ENCODE measurements at places on chromosomes 5 and 9. TPM values are rescaled to one million over a fixed set of nuclear protein-coding genes. Genes with fewer than 3 reads are reported as not detected.

DNA sequence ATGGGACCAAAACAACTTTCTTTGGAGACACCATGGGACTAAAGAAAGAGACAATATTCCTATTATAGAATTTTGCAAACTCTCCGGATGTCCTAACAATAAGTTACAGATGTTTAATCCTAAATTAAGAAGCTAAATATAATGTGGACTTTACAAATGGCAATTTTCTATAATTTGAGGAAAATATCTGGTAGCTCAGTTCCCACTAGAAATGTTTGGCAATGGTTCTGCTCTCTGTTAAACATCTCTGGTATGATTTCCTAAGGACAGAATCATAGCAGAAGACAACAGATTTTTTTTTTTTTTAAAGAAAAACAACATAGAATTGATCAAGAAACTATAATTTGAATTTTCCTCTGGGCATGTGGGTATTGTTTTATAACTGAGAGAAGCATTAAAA is 232.8 kb downstream of the ENC1 start:
- no peak for DNase-seq

DNA sequence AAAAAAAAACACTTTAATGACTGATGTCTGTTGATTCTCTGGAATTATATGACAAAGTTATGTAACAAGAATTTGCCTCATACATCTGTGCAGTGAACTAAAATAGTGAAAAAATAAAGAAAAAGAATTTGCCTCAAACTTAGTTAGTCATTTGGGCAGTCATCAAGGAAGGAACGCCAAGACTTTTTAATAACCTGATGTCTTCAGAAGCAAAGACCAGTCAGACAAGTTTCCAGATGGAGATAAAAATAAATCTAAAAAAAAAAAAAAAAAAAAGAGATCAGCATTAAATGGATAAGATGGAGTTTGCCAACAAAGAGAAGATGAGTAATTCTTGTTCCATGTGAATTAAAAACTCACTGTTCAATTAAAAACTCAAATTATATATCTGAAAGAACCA is 52.3 kb upstream of the JMY start:
- no peak for DNase-seq

- no peak for DNase-seq
Measured at GRCh38 chr5:16521521-16522483, 56.2 kb upstream of the ZNF622 start.

GRCh38 chr5:126641387-126641786 is 40.6 kb downstream of the PHAX start:
- no peak for DNase-seq

Gene SPINK5
- total RNA-seq = not detected

Gene FBN2
- total RNA-seq = 7.6 TPM

Gene THG1L
- total RNA-seq = 10.7 TPM

Data from epithelial cell of proximal tubule (primary cell).